ENCODE measurements at places on chromosomes 2 and 18. TPM values are rescaled to one million over a fixed set of nuclear protein-coding genes. Genes with fewer than 3 reads are reported as not detected.

DNA sequence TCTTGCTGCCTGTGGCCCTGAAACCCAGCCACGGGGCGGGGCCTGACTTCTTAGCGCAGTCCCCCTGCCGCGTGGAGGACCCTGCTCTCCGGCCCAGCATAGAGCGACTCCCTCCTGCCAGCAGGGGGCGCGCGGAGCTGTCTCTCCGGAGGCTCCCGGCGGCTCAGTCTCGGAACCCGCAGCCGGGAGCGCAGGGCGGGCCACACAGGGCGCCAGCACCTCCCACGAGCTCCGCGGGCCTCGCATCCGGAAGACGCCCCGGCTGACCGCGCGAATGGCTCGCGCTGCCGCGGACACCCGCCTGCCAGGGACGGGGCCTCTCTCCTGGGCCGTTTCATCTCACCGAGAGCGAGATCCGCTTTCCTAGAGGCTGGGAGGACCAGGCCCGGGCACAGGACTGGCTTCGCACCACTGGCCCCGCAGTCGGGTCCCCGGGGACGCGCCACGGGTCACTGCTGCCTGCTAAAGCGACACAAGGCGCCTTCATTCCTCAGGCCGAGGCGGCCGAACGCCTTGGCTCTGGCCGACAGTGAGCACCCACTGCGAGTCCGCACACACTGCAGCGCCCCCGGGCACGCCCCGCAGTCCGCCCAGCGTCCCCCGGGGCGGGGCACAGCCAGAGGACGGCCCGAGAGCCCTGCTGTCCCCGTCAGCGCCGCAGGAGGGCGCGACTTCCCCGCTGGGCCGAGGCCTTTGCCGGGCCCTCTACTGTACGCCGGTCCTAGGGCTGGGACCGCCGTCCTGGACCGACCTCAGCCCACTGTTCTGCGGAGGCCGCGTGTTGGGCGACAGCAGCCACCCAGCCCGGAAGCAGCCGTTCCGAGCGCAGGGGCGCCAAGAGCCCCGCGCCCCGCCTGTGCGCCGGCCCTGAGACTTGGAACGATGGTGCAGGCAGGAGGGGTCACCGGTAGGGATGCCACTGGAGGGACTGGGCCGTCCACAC, 39.0 kb upstream of the ARHGEF4 start:
- DNase-seq: peak; percentile 94
- peak overlapping the region; percentile 72 for H3K27ac ChIP-seq
- H3K27me3 ChIP-seq: no peaks in the 10 kb centered on the region
- H3K36me3 ChIP-seq: no peaks in the 10 kb centered on the region
- H3K4me3 ChIP-seq: peak overlapping the region; percentile 69
- peaks cover 3% of the 10 kb centered on the region for H3K4me1 ChIP-seq

Gene ANKRD62
- not detected for total RNA-seq

DNA sequence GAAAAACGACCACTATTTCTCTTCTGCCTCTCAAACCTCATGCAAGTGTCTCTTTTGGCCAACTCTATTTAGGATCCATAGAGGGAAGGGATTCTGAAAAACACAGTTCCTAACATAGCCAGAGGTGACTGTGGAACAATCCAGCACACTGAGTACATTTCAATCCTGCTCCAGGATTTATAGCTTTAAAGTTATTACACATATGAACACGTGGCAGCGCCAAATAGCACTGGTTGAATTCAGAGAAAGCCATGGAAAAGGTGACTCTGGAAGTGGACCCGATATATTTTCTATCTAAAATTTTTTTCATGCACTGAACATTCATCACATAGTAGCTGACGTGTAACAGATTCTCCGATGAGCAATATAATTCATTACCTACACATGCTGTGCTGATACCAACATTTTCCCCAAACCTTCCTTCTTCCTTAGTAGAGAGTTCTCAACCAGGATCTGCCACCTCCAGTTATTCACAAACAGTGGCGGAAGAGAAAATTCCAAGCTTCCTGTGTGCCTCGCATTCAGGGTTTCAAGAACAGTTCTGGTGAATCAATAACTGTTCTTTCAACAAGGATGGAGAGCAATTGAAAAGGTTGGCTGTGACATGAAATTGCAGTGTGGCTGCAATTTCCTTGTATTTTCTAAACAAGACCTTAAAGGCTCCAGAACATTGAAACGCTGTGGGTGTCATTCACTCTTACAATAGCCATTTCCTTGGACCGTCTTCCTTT, 25.7 kb upstream of the TTR start:
- no peak for DNase-seq
- H3K36me3 ChIP-seq: no peaks in the 10 kb centered on the region
- no peaks in the 10 kb centered on the region for H3K27me3 ChIP-seq
- H3K4me3 ChIP-seq: no peak overlapping the region
- H3K4me1 ChIP-seq: no peaks in the 10 kb centered on the region
- no peak overlapping the region for H3K27ac ChIP-seq

Gene CCDC68
- total RNA-seq: 6.5 TPM

DNA sequence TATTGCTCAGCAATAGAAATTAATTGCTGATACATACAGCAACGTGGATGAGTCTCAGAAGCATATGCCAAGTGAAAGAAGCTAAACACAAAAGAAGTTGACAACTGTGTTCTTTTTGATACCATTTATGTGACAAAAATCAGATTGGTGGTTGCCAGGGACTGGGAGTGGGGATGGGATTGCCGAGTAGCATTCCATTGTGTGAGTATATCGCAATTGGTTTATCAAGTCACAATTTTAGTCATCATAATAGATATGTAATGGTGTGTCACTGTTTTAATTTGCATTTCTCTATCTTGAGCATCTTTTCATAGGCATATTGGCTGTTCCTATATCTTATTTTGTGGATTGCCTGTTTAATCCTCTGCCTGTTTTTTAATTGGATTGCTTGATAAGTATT, 20.9 kb downstream of the STRADB start:
- H3K36me3 ChIP-seq: peaks cover 13% of the 10 kb centered on the region
- no peaks in the 10 kb centered on the region for H3K27me3 ChIP-seq
- no peak overlapping the region for H3K27ac ChIP-seq
- no peaks in the 10 kb centered on the region for H3K4me1 ChIP-seq
- DNase-seq: no peak

DNA sequence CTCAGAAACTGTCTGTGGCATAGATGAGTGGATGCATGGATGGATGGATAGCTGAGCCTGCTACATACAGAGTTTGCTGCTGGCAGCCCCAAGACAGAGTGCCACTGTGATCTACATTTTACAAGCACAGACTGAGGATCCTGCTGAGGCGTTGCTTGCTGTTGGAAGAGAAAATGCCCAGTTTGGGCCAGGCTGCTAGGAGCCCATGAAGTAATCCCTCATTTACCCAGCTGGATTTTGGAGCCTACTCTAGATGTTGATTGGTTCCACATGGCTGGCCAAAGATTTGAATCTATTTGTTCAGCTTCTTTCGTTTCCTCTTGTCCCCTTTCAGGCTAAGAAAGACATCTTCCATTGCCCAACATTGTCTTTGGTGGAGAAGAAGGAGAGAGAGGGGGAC, 261.3 kb downstream of the CLIP4 start:
- DNase-seq: no peak
- H3K4me3 ChIP-seq: no peak overlapping the region
- no peaks in the 10 kb centered on the region for H3K4me1 ChIP-seq
- no peaks in the 10 kb centered on the region for H3K36me3 ChIP-seq
- no peak overlapping the region for H3K27ac ChIP-seq

- H3K4me1 ChIP-seq: no peaks in the 10 kb centered on the region
- no peaks in the 10 kb centered on the region for H3K27me3 ChIP-seq
- no peak overlapping the region for H3K27ac ChIP-seq
- DNase-seq: no peak
- no peak overlapping the region for H3K4me3 ChIP-seq
Observed at GRCh38 chr2:11203480-11203879, 48.2 kb downstream of the SLC66A3 start.

Gene ARMC9
- 2.7 TPM for total RNA-seq

GRCh38 chr2:121746071-121746578, 9.3 kb upstream of the TSN start:
- no peak overlapping the region for H3K4me3 ChIP-seq
- H3K4me1 ChIP-seq: no peaks in the 10 kb centered on the region
- no peaks in the 10 kb centered on the region for H3K27me3 ChIP-seq
- no peak overlapping the region for H3K27ac ChIP-seq

- no peak overlapping the region for H3K4me3 ChIP-seq
- no peaks in the 10 kb centered on the region for H3K27me3 ChIP-seq
- no peaks in the 10 kb centered on the region for H3K36me3 ChIP-seq
- DNase-seq: no peak
- no peaks in the 10 kb centered on the region for H3K4me1 ChIP-seq
Observed at GRCh38 chr2:134217924-134218323, 35.9 kb upstream of the MGAT5 start.

Gene PLEKHH2
- 1.3 TPM for total RNA-seq

GRCh38 chr2:38934742-38935141, 45.1 kb downstream of the ARHGEF33 start:
- H3K27me3 ChIP-seq: no peaks in the 10 kb centered on the region
- H3K4me1 ChIP-seq: no peaks in the 10 kb centered on the region
- no peaks in the 10 kb centered on the region for H3K36me3 ChIP-seq
- DNase-seq: no peak
- no peak overlapping the region for H3K4me3 ChIP-seq

Gene CFC1
- not detected for total RNA-seq

Gene ELOA2
- total RNA-seq: not detected

GRCh38 chr2:196234672-196235071, 63.3 kb upstream of the STK17B start:
- no peaks in the 10 kb centered on the region for H3K36me3 ChIP-seq
- no peaks in the 10 kb centered on the region for H3K4me1 ChIP-seq
- no peak overlapping the region for H3K4me3 ChIP-seq
- DNase-seq: no peak

Gene SERPINB7
- not detected for total RNA-seq

DNA sequence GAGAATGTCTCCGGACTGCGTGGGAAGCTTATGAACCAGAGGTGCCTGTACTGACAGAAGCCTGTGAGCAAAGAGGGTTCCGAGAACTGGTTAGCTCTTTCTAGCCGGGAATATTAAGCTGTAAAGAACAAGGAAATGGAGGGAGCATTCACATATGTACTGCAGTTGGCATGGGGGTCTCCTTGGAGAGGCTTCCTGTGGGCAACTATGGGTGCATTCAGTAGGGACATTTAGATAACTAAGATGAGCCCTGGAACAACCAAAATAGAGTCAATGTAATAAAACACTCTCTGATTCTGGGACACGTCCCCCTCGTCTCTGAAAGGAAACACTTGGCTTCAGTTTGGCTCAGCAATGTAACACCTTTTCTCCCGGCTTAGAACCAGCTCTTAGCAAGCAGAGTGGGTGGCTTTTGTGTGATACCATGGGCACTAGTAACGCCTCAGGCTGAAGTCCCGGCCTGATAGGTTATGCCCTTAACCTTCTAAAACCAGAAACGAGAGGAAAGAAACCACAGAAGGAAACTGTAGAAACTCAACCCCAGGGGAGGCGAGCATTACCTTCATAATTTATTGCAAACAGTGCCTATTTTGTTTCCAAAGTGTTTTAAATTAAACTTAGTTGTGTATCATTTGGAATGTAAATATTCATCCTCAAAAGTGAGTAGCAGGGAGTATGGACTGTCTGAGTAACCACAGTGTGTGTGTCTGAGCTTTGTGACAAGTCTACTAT, 48.8 kb upstream of the LPIN2 start:
- H3K36me3 ChIP-seq: no peaks in the 10 kb centered on the region
- peak; percentile 18 for DNase-seq
- peaks cover 9% of the 10 kb centered on the region for H3K4me1 ChIP-seq
- H3K4me3 ChIP-seq: no peak overlapping the region
- H3K27ac ChIP-seq: peak overlapping the region; percentile 9

Gene NT5C1B
- not detected for total RNA-seq

Gene TWIST2
- total RNA-seq: not detected

DNA sequence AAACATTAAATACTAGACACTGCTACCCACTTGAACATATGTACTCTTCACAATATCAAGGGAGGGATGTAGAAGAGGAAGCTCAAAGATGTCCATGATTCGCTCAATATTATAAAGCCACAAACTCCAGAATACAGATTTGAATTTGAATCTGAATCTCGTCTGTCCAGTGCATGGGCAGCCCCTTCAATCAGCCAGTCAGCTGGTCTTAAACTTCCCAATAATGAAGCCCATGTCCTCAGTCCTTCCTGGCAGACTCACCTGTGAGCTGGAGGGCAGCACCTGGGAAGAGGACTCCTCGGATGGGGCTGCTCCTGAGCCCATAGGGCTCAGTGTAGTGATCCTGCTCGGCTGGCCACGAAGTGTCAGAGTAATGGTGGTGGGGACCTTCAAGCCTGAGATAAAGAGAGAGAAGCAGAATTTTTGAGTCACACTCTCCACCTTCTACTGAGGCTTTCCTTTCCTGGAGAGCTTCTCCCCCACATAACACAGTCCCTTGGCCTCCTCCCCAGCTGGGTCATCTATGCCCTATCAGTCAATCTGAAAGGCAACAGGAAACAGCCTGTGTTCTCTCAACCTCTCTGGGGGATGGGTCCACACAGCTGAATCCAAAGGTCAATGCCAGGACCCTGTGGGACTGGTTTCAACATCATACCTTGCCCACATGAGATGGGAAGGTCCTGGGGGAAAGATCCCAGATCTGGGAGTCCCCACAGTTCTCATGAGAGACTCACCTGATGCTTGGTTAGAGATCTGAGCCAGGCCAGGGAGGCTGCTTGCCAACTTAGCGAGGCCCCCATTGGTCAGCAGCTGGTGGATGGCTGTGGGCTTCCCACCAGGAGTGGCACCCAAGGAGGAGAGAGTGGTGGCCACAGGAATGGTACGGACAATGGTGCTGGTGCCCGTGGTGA, 36.5 kb downstream of the KANSL3 start:
- H3K27ac ChIP-seq: peak overlapping the region; percentile 41
- peaks cover 18% of the 10 kb centered on the region for H3K4me1 ChIP-seq
- no peaks in the 10 kb centered on the region for H3K27me3 ChIP-seq
- no peak for DNase-seq
- no peak overlapping the region for H3K4me3 ChIP-seq

GRCh38 chr2:201357221-201357620, at the start of gene FLACC1:
TSS of gene FLACC1 (minus strand) at chr2:201357345. CDS start at chr2:201351404, 5,941 bp downstream.
- H3K36me3 ChIP-seq: no peaks in the 10 kb centered on the region
- no peak within 1 kb of the TSS for H3K4me3 ChIP-seq
- no peak within 1 kb of the TSS for H3K27ac ChIP-seq
- no peaks in the 10 kb centered on the region for H3K27me3 ChIP-seq
- no peak for DNase-seq

DNA sequence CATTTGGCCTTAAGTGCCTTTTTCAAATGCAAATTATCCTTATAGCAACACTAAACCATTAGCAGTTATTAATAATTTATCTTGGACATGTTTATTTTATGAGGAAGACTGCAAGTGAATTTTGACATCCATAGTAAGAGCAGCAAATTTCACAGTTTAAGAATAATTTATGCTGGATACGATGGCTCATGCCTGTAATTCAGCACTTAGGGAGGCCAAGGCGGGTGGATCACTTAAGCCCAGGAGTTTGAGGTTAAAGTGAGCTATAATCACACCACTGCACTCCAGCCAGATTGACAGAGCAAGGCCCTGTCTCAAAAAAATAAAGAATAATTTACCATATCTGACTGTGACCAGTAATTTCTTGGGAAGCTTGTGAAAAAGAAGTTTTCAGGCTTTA, 286.2 kb downstream of the TMX3 start:
- H3K27ac ChIP-seq: no peak overlapping the region
- H3K27me3 ChIP-seq: no peaks in the 10 kb centered on the region
- H3K4me1 ChIP-seq: no peaks in the 10 kb centered on the region

Gene IL1F10
- total RNA-seq: not detected

Gene OTOF
- total RNA-seq: not detected

Gene ALLC
- 0.25 TPM for total RNA-seq

- no peaks in the 10 kb centered on the region for H3K4me1 ChIP-seq
- H3K27me3 ChIP-seq: no peaks in the 10 kb centered on the region
- peak overlapping the region; percentile 73 for H3K27ac ChIP-seq
- no peak for DNase-seq
- H3K4me3 ChIP-seq: peak overlapping the region; percentile 77
Observed at GRCh38 chr2:99140056-99140859, 1.2 kb upstream of the C2orf15 start.
